Spinal cord (tissue), 10 donors: ENCODE measurements at places on chromosomes 7 and 10.

GRCh38 chr7:127838816-127839415 lies 186.9 kb downstream of the SND1 start:
- no peak for DNase-seq

GRCh38 chr7:80954191-80954590 lies 35.3 kb upstream of the SEMA3C start:
- DNase-seq: no peak

- DNase-seq: no peak
These were observed 34.4 kb downstream of the POLR1F start for GRCh38 chr7:19674266-19674960.

GRCh38 chr7:148434887-148435286 lies 155.7 kb upstream of the C7orf33 start:
- DNase-seq: no peak

- no peak for DNase-seq
These were observed 1119.2 kb downstream of the CNTNAP2 start for GRCh38 chr7:147235645-147236382.

- DNase-seq: no peak
These were observed 280.1 kb downstream of the TCF7L2 start for GRCh38 chr10:113230011-113230610.

DNA sequence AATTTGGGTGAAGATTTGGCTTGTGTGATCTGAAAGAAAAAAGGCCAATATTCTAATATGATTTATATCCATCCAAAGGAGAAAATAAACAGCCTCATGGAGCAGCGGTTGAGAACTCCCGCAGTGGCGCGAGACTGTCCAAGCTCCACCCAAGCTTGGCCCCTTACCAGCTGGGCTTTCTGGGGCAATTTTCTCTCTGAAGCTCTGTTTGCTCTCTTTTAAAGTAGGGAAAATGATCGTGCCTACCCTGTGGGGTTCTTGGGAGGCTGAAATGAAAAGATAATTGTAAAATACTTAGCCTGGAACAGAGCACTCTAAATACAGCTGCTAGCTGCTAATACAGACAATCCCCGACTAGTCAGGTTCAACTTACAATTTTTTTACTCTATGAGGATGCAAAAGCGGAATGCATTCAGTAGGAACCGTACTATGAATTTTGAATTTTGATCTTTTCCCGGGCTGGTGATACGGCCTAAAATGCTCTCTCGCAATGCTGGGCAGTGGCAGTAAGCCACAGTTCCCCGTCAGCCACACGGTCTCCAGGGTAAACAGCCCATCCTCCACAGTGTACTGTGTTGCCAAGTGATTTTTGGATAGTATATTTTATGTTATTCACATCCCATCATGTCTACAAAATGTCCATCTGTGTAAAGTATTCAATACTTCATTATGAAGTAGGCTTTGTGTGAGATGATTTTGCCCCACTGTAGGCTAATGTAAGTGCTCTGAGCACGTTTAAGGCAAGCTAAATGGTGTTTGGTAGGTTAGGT lies 137.7 kb downstream of the CHN2 start:
- DNase-seq: no peak

DNA sequence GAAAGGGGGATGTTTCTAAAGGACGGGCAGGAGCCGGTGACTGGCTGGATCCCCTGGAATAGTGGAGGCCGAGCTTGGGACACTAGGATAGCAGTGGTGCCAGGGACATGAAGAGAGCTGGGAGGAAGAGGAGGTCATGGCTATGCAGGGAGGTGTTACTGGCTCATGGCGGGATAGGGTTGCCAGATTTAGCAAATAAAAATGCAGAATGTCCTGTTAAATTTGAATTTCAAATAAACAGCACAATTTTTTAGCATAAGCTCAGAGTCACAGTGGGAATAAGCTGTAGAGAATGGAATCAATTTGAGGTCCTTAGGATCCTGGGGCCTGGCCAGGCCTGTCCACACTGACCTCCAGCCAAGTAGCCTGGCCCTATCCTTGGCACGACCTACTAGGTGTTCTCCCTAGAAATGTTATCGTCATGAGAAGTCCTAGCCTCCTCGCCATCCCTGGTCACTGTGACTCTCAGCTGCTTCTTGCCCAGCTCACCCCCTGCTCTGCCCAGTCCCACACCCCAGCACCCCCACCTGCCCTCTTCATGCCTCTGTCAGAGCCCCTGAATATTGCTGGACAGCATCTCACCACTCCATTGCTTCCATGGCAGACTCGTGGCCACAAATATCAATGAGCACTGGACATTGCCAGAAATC lies 7.6 kb upstream of the KCP start:
- DNase-seq: no peak

- DNase-seq: no peak
These were observed 97.2 kb upstream of the CARD11 start for GRCh38 chr7:3140834-3141233.

GRCh38 chr10:20040012-20040411 lies 223.8 kb downstream of the PLXDC2 start:
- no peak for DNase-seq

- no peak for DNase-seq
These were observed 13.5 kb downstream of the SLK start for GRCh38 chr10:103980288-103980906.

GRCh38 chr10:121069061-121069850 lies 218.1 kb downstream of the WDR11 start:
- DNase-seq: no peak

DNA sequence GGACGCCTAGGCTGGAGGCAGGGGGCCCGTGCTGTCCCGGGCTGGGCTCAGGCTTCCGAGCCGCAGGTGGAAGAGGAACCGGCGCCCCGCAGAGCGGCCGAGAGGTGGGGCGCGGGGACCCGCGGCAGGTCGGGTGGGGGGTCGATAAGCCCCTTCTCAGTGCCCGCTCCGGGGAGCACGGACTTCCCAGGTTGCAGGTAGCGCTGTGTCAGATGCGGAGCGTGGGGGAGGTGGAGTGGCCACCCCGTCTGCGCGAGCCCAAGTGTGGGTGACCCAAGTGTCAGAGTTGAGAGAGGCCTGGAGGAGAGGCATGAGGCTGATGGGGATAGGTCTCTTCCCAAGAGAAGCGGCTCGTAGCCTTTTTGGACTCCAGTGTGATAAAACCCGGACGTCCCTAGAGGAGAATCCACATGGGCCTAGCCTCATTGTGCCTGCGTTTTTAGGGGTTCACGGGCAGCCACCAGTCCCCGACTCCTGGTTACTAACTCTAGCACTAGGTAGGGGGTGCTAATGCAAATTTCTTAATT lies 580 bp downstream of the EEPD1 start:
- no peak for DNase-seq

GRCh38 chr7:73394422-73394821 lies 39.2 kb upstream of the FZD9 start:
- no peak for DNase-seq

DNA sequence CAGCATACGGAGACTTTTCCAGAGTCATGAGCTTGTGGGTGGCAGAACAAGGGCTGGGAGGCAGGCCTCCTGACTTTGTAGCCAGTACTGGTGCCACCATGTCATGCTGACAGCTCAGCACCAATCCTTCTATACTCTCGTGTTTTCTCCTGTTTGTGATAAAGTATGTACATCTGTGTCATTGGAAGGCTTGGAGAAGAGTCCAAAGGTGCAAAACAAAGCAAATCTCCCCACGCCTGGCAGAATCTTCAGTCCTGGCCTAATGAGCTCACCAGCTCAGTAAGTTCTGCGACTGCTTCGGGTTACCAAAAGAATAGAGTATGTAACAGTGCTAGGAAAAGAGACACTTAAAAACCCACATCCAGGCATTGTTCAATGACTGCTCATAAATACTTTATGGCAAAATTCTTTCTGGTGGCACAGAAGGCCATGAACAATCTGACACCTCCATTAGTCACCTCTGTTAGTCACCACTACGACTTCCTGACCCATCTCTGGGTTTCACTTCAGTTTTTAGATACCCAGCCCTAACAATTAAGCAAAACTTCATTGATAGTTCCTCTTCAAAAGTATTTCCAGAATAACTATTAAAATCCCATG lies 24.5 kb downstream of the STEAP1 start:
- DNase-seq: no peak
